ENCODE measurements at places on chromosomes 16 and 17. TPM values are rescaled to one million over a fixed set of nuclear protein-coding genes. Genes with fewer than 3 reads are reported as not detected.
A peak's percentile ranks its signal among the peaks of the same experiment; 100 is the strongest.

DNA sequence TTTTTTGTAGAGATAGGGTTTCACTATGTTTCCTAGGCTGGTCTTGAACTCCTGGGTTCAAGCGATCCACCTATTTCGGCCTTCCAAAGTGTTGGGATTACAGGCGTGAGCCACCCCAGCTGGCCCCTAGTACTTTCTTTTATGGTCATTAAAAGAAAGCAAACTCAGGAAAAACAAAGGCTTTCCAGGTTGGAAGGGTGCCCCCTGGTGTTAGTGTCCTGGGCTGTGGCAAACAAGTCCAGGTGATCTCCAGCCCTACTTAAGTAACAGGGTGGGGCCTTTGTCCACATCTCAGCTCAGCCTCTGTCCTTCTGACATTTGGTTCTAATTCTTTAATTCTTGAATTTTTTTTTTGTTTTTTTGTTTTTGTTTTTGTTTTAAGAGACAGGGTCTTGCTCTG is 6.9 kb downstream of the IGFBP4 start:
- no peak for DNase-seq

DNA sequence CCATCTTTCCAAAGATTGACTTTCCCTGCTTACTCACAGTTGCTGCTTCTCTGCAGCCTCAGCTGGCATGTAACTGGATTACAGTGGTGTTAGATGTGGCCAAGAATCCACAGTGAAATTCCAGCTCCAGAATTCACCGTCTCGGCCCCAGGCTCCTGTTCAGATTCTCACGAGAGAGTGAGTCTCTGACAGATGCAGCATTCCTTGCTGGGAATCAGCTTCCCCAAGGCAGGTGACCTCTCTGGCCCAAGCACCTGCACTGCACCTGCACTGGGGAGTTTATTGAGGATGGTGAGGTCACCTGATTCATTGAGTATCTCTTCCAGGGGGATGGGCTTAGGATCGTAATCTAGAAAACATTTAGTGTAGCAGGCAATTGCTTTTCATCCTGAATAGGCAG is 600.5 kb upstream of the RBFOX1 start:
- DNase-seq, result no peak

GRCh38 chr17:75773121-75773807 is 8.3 kb upstream of the GALK1 start:
- DNase-seq, result no peak

DNA sequence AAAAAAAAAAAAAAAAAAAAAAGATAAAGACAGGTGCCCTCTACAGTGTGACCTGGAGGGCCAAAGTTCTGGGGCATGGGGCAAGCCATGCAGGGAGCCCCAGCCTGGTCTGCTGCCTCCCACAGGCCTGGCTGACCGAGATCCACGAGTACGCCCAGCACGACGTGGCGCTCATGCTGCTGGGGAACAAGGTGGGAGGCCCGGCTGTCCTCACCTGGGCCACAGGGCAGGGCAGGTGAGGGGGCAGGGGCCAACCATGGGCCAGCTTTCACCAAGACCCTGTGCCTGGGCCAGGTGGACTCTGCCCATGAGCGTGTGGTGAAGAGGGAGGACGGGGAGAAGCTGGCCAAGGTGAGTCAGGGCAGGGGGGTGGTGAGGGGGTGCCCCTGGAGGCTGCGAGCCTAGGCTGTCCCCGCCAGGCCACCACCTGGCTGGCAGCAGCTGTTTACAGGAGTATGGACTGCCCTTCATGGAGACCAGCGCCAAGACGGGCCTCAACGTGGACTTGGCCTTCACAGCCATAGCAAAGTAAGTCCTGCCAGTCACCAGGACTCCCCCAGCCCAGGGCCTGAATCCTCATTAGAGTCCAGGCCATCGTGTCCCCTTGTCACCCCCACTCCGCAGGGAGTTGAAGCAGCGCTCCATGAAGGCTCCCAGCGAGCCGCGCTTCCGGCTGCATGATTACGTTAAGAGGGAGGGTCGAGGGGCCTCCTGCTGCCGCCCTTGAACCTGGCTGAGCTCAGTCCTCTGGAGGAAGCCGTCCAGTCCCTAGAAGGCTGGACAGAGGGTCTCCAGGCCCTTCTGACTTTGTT is 2.7 kb upstream of the TRAF7 start:
- no peak for DNase-seq

The SPATA32 gene
- not detected for total RNA-seq

The RAB26 gene
- 0.70 TPM for total RNA-seq

DNA sequence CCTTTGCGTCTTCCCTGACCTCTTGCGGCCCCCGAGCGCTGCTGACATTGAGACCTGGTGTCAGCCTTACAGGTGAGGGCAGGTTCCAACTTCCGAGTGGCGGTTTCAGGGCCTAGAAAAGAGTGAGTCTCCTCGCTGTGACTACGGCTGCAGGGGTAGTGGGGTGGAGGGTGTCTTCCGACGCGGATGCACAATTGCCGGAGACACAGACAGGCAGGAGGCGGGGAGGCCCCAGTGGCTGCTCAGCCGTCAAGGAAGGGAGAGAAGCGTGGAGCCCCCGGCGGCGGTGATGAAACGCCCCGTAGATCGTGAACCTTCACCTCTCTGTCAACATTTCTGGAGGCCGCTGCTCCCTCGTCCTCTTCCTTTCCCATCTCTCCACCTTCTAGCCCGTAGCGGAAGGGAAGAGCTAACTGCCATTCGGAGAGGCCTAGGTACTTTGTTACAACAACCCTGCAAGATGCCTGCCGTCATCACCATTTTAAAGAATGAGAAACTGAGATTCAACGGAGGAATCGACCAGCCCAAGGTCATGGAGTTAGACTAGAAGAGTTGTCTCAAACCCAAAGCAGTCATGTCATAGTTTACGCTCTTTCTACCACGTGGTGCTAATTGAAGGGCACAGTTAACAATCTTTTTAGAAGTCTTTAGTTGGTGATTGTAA is 485 bp downstream of the DNAJA3 start:
- no peak for DNase-seq

DNA sequence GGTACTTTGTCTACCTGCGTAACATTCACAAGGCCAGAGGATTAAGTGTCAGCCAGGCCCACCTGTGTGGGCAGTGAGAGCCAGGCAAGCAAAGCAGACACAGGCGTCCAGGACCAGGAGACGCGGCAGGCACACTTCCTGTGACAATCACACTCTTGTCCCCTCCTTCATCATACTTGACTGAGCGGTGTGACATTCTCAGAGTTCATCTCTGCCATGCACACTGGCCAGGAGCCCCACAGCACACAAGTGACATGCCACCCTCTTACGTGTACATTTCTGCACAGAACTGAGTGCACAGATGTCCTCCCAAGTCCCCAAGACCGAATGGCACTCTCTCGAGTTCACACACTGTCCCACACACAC is 8.7 kb downstream of the PPP1R9B start:
- no peak for DNase-seq

The TAT gene
- not detected for total RNA-seq

GRCh38 chr16:27281243-27281642 is 12.7 kb upstream of the NSMCE1 start:
- DNase-seq, result no peak

The CES3 gene
- 1.3 TPM for total RNA-seq

GRCh38 chr17:45113424-45113754 is 18.9 kb downstream of the PLCD3 start:
- DNase-seq, result no peak

DNA sequence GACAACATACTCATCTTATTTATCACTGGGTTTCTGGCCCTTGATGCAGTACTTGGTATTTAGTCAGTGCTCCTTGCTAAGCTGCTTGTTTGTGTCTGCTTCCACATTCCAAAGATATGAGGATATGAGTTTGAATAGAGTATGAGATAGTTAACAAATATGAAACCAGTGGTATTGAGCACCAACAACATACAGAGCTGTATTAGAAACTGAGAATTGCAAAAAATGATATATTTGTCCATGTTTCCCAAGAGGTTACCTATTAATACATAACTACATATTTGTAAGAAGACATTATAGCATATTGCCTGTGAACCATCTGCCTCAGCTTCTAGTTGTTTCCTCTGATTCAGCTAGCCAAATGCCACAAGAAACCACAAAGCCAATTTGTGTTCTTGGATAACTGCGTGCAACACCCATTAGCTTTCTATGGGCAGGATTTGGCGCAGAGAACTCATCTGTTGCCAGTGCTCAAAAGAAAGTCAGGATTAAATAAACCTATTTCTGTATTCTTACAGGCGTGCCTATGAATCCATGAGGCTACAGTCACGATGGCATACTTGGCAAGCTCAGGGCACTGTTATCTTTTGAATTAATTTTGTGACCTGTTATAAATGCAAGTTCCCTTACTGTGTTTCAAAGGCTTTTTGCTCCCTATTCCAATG is 194.4 kb downstream of the MAP2K6 start:
- peak; percentile 84 for DNase-seq

DNA sequence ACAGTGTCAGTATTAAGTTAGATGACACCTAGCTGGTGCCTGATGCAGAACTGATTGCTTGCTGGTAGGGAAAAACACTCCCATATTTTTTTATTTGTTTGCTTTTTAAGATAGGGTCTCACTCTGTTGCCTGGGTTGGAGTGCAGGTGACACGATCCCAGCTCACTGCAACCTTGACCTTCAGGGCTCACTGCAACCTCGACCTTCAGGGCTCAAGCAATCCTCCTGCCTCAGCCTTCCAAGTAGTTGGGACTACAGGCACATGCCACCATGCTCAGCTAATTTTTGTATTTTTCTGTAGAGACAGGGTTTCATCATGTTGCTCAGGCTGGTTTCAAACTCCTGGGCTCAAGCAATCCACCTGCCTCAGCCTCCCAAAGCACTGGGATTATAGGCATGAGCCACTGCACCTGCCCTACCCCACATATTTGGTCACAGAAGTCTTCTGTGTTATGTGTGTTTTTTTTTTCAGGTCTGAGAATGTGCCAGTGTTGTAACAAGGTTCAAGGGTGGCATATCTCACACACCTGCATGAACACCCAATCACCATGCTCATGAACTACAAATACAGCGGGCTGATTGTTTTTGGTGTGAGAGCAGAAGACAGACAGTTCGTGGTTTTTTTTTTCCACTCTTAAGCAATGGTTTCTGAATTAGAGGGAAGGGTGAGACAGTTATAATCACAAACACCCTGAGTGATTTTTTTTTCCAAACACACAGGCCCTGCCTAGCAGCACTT is 22.8 kb downstream of the SPAG9 start:
- peak; percentile 56 for DNase-seq

The TMEM204 gene
- 0.10 TPM for total RNA-seq

- no peak for DNase-seq
These were observed 29.9 kb upstream of the VAT1L start for GRCh38 chr16:77758508-77758907.

The PYDC1 gene
- not detected for total RNA-seq

GRCh38 chr16:88462396-88462795 is 9.3 kb downstream of the ZFPM1 start:
- no peak for DNase-seq

Measured in renal cortical epithelial cell (primary cell).